ENCODE measurements at places on chromosomes 1 and 21.

- no peak for DNase-seq
Observed at GRCh38 chr1:105664495-105664894, 1392.0 kb upstream of the PRMT6 start.

DNA sequence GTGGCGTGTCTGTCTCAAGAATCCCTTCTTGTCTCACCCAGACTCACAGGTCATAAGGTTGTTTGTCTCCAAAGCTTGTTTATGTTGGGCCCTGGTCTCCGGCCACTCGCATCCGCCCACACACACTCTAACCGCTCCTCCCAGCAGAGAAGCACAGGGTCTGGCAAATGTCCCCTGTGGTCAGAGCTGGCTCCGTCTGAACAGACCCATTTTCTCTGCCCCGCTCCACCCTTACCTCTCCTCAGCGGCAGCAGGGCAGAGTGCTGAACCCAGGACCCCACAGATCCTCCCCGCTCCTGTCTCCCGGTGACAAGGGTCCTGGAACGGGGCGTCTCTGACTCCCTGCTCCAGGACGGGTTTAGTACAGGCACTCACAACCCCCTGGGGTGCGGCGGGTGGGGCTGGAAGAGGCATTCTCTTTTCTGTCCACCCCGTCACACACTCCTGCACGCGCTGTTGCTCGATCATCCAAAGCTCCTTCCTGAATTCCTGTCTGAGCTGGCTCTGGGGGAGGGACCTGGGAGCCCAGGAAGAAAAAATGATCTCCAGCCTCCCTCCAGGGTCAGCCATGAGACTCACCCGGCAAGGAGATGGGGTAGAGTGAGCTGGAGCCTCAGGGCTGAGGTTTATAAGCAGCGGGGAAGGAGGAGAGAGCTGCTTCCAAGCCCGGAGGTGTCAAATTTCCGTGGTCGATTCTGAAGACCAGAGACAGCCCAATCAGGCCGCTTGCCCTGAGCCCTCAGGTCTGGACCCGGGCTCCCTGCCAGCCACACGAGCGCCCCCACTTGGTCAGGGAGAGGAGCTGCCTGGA, at the start of gene S100A13:
S100A13 (minus strand) TSS at position 602 of the 811 bp plus-strand sequence. CDS start 1,033 bp downstream, outside the sequence.
- peak; percentile 94 for DNase-seq

- no peak for DNase-seq
Observed at GRCh38 chr1:214518361-214518760, 33.0 kb downstream of the PTPN14 start.

DNA sequence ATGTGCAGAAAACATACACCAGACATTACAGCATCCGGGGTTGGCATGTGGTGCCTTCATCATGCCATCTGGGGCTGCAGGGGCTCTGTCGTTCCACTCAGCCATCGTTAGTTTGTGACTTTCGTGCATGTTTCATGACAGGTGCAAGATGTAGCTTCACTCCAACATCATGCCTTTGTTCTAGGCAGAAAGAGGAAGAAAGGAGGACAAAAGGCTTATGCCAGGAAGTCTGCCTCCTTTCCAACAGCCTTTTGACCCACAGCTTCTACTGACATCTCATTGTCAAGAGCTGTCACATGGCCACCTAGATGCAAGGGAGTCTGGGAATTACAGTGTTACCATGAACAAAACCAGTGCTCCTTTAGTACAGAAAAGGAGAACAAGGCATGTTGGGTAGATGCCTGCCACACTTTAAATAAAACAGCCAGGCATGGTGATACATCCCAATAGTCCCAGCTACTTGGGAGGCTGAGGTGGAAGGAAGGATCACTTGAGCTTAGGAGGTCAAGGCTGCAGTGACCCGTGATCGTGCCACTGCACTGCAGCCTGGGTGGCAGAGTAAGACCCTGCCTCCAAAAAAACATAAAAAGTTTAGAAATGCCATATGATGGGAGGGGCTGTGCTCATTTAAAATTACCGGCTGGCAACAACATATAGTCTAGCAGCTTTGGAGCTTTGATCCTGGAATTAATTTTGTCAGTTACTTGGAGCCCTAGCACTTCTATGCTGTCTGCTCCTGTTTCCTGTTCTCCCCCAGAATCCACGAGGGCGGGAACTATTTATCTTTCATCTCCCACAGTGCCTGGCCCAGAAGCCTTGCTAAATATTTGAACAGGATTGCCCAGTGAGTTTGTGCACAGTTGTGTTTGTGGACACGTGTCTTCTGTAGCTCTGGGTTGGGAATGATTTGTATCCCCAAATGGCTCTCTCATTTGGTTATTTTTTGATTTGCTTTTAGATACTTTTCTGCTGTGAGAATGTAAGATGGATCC, 7.4 kb downstream of the DOP1B start:
- DNase-seq: no peak

- no peak for DNase-seq
Observed at GRCh38 chr21:14541841-14542490, 4.1 kb downstream of the SAMSN1 start.

- DNase-seq: no peak
Observed at GRCh38 chr1:63693944-63694571, 79.8 kb upstream of the ROR1 start.

DNA sequence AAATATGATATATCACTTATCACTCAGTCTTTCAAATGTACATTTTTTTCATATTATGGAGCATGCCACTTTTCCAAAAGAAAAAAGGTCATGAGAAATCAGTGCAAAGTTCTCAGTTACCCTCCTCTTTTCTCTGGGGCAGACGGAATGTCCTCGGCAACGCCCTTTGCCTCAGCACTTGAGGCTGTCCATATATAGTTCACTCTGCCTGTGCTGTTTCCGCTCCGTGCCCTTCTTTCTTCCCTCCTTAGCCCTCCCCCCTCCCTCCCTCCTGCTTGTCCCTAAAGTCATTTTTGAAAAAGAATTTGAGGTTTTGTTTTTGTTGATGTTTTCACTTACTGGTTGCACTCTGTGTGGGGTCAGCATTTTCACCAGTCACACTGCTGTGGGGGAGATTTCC, 5.4 kb downstream of the BARHL2 start:
- DNase-seq: no peak

GRCh38 chr21:32978331-32979270, 47.1 kb upstream of the OLIG2 start:
- DNase-seq: no peak

DNA sequence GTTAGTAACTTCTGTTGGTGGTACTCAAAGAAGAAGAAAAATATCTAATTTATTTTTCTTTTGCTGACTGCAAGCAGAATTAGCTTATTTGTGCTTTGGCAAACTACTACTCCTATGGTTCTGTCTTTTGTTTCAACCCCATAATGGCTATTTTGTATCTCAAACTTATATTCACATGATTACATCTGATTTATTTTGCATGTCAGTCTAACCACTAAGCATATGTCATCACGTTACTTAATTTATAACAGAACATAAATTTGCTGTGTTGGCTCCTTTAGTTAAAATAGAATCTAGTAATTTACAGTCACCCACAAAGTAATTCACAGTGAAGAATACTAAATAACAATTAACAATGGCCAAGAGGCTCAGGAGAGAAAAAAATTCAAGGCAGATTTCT, 39.1 kb upstream of the CNN3 start:
- DNase-seq: no peak

DNA sequence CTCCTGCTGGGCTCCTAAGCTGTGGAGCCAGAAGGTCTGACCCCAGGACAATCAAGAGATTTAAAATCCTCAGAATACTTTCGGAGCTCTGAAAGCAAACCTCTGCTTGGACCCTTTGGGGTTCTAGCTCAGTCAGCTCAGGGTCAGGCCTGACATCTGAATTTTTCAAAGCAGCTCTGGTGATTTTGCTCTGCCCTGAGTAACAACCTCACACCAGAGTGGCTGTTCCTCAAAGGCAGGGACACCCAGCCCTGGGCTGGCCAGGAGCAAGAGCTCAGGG, 11.9 kb downstream of the SLC1A7 start:
- no peak for DNase-seq

DNA sequence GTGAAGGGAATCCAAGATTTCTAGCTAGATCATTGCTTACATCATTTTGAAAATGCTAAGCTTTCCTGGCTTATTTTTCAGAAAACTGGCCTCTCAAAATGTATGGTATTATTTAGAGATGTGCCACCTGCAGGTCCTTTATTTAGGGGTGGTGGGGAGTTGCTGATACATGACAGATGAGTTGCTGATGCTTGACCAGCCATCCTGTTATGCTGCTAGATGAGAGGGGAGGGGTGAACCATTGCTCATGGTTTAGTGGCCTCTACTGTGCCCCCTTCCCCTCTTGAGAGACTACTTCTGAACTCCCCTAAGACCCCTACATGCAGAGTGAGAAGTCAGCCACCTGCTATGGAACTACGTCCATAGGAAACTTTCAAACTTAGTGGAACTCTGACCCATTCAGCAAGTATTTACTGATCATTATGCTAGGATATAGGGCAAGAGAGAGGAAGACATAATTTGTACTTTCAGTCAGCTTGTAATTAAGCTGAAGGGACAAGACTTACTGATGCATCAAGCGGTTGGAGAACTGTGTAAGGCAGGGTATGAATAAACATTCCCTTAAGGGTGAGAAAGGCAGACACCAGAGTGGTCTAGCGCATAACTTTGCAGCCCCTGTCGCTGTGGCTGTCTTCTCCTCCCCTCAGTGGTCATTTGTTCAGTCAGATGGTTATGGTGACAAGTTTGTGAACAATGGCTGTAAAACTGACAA, 34.6 kb downstream of the SLAMF6 start:
- DNase-seq: no peak

- DNase-seq: no peak
Observed at GRCh38 chr1:25808481-25809244, 8.7 kb downstream of the SELENON start.

DNA sequence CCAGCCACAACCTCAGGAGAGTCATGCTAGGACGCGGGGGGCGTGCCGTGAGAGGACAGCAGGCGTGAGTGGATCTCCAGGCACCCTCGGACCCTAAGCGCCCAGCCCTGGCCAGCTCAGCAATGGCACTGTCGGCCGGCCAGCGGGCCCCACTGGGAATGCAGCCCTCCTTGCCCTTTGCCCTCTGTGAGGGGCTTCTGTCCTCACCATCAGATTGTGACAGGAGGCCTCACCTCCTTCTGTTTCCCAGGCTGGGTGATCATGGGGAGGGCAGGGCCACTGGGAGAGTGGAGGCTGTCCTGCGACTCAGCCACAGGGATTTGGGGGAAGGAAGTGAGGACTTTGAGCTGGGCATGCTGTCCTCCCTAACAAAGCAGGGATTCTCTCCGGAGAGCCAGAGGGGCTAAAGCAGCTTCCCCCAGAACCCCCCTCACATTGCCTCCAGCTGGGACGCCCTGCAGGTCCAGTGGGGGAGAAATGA, 6.6 kb upstream of the LRRC3 start:
- no peak for DNase-seq

DNA sequence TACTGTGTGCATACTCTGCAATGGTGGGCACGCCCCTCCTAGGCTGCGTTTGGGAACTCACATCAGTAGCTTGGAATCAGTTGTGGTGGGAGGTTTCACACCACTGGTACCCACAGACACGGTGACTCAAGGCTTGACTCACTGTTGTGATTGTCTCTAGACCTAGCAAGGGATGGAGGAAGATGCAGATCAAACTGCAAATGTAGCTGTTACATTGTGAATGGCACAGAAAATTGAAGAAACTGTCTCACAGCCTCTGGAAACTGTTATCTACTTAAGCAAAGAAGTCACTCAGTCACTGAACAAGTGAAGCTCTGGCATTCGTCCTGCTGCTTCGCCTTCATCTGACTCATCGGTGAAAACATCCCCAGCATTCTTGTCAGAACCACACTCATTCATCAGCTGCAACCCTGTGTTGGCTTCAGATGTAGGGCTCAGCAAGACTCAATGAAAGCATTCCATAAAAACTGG, 59.5 kb downstream of the POFUT2 start:
- no peak for DNase-seq

DNA sequence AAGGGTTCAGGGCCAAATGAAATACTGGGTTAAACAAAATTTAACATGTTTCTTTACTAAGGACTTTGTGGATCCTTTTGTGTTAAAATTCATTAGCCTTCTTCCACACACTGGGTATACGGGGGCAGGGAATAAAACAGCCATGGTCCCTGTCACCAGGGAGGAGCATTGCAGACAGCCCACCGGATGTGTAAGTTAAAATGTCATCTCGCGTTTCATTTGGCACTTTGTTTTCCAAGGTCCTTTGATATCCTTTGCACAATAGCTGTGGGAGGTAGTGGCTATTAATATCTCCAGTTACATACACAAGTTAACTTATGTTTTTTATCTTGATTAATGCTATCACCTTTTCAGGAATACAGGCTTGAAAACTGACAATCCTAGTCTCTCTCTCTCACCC, 172.7 kb downstream of the BARHL2 start:
- no peak for DNase-seq

DNA sequence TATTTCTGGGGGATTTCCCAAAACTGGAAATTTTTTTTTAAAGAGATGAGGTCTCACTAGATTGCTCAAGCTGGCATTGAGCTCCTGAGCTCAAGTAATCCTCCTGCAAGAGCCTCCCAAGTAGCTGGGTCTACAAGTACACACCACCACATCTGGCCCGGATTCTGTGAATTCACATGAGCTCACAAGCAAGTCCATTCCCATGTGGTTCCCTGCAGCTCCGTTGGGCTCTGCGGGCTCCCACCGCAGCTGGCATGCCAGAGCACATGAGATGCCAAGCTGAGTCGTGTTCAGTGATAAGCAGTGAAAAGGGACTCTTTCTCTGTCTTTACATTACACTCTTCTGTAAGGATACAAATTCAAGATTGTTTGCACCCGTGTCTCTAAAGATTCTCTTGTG, 21.9 kb upstream of the TTF2 start:
- no peak for DNase-seq

DNA sequence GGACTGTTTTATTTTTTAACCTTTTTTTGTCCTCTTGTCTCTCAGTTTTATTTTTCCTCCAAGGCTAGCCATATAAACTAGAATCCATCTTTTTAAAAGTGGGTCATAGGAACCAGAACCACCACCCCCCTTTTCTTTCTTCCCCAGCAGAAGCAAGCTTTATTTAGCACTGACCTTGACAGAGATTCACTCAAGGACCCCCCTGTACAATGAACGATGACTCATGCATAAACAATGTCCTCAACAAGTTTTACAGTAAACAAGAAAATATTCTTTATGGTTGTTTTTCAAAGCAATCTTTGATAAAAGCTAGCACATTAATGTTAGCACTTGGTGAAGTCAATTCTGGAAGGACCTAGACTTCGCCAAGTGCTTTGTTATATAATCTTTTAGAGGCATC, 14.1 kb downstream of the PKN2 start:
- DNase-seq: no peak

GRCh38 chr1:11673089-11673769, 7.7 kb downstream of the MAD2L2 start:
- no peak for DNase-seq

DNA sequence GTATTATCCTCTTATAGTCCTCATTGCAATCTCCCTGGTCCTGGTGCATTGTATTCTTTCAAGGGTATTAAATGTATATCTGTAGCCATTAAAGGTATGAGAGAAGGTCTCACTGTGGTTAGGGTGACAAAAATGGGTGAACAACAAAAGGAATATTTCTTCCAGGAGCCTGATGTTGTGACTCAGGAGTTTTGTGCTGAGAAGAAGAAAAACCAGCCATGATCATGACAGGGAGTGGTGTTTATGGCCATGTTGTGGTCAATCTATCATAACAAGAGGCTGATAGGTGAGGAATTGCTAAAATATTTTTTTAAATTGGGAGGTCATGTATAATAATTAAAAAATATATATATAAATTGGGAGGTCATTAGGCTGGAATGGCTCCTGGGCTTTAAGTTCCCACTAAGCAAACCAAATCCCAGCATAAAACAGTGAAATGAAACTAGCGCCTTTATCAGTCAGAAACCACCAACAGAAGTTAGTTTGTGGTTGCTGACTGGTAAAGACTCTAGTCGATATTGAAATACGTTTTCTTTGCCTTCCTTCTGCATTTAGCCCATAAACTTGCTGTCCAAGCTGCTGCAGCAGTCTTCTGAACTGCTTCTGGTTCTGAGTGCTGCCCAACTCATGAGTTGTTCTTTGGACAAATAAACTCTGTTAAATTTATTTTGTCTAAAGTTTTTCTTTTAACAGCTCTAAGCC, 60.3 kb downstream of the TBX19 start:
- DNase-seq: no peak
